IMR-90 (cell line): ENCODE measurements at places on chromosomes 6 and 20. TPM values are rescaled to one million over a fixed set of nuclear protein-coding genes. Genes with fewer than 3 reads are reported as not detected.

The NKAIN4 gene
- not detected in 2 replicates for total RNA-seq

The PERP gene
- 7.7 and 11.7 TPM in 2 replicates for total RNA-seq

DNA sequence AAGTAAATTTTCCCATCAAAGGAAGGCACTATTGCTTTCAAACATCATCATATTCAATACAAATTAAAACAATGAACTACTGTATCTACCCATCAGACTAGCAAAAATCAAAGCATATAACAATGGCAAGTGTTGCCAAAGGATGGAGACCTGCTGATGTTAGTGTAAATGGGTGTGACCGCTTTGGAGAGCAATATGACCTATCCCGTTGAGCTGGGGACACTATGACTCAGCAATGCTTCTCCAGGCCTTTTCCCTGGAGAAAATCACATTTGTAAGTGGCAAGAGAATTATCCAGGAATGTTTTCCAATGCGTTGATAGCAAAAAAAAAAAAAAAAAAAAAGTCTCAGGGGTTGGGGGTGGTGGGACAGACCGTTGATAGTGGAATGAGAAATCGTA lies 46.1 kb downstream of the PHACTR3 start:
- H3K36me3 ChIP-seq, result no peaks in the 10 kb centered on the region
- no peak overlapping the region for H3K4me3 ChIP-seq
- no peak for DNase-seq
- no peaks in the 10 kb centered on the region for H3K27me3 ChIP-seq
- no peaks in the 10 kb centered on the region for H3K4me1 ChIP-seq

The LAMP5 gene
- under 0.01 TPM in 1 of 2 replicates, not detected in the other for total RNA-seq

DNA sequence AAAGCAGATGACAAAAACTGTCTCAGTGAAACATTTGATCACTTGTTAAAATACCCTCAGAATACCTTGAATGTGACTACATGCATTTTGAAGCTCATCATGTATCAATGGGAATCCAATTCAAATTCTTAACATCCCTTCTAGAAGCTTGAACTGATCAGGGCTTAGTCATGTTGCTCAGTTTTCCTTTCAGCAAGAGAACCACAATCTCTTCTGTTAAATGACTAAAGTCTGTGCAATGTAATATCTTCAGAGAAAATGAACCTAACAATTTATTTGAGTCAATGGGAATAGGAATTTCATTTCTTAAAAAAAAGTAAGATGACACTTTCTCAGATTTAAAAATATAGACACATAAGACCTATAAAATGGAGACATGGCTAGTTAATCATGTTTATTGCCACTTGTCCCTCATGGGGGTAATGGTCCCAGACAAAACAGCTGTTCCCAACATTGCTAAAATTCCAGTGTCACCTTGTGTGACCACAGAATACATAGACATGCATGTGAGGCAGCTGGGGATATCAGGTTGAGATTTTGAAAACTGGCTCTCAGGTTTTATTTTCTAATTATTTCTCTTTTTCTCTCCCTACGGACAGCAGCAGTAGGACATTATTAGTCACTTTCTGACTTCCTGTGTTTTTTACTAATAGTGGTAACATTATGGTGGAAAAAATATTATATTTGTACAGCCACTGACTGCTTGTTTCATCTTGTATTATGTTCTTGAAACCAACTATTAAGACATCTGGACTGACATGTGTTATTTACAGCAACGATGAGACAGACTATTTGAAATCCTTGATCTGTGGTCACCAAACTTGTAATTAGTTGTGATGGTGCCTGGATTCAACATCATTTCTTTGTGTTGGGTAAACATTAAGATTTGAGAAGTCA lies 192.5 kb downstream of the COL9A1 start:
- no peaks in the 10 kb centered on the region for H3K36me3 ChIP-seq
- H3K27me3 ChIP-seq, result no peaks in the 10 kb centered on the region
- no peak overlapping the region for H3K27ac ChIP-seq
- H3K4me3 ChIP-seq, result no peak overlapping the region
- DNase-seq, result peak; percentile 1
